ENCODE measurements at places on chromosomes 4 and X.

- DNase-seq = no peak
Observed at GRCh38 chr4:72430050-72430449, 139.0 kb downstream of the ADAMTS3 start.

DNA sequence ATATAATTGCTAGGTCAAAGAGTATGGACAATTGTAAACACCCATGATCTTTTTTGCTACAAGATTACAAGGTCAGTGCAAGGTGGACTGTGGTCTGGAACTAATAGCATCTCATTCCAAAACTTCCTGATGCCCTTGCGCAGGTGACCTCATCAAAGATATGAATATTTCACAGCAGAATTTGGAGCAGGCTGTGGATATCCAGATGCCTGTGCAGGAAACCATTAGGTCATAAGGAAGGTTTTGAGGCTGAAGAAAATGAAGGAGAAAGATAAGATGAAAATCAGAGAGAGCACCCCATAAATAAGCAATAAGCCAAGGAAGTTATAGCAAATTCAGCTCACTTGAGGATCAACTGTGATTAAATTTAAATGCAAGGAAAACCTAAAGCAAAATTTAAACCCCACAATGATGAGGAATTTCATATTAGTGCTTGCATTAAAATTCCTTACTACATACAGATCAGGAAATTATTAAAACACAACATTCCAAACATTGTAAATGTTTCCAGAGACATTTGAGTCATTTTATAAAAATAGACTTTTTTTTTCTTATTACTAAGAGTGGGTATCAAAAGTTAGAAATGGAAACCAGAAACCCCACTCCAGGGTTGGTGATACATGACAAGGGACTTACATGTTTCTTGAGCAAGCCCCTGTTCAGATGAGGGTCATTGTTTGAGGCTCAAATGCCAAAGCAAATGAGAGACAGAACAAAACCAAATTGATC is 100.7 kb upstream of the FAM9C start:
- DNase-seq = no peak

GRCh38 chr4:7416745-7417432 is 17.8 kb downstream of the PSAPL1 start:
- peak; percentile 26 for DNase-seq

- peak; percentile 81 for DNase-seq
Observed at GRCh38 chr4:742742-743311, 37.2 kb downstream of the PCGF3 start.
